ENCODE measurements at places on chromosomes 11 and 22. TPM values are rescaled to one million over a fixed set of nuclear protein-coding genes. Genes with fewer than 3 reads are reported as not detected.

DNA sequence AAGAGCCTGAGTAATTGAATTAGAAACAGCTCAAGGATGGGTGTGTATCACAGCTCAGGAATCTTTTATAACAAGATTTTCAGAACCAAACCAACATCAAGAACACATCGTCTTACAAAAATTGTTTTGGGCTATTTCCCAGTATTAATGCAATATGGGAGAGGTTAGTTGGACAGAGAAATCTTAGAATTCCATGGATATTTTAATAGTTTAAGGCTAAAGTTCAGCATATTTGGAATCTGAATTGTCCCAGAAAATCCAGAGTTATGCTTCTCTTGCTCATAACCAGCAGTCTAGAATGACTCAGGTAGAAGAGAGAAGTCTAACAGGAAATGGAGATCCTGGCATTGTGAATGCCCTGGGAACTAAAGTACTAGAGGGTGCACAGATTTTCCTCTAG lies 74.6 kb downstream of the ADM start:
- no peak overlapping the region for H3K4me3 ChIP-seq
- DNase-seq = no peak
- H3K27ac ChIP-seq = no peak overlapping the region
- H3K4me1 ChIP-seq = no peaks in the 10 kb centered on the region

- H3K36me3 ChIP-seq = no peaks in the 10 kb centered on the region
- H3K4me3 ChIP-seq = no peak overlapping the region
- H3K27ac ChIP-seq = no peak overlapping the region
- H3K27me3 ChIP-seq = no peaks in the 10 kb centered on the region
- DNase-seq = peak; percentile 39
Measured at GRCh38 chr22:26798462-26799065, 141.2 kb downstream of the MIAT start.

DNA sequence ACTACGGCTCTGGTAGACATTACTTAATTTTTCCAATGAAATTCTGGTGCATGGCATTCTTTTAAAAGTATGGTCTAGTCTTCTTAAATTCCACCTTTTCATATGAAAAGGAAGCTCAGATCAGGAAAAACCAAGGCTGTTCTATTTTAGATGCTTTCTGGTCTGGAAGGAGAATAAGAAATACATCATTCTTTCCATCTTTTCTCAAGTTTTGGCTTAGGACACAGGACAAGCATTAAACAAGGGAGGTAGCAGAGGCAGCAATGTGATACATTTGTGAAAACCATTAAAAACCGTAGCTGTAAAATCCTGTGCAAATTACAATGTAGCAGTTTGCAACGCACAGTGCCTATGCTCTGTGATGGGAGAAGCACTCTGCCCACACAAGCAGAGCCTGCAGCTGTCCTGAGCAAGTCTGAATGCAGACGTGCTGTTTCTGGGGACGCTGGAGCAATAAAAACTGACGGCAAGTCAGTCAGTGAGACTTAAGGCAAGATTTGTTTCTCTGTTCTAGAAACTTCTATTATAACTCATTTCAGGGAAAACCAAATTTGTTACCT lies 23.7 kb downstream of the NAP1L4 start:
- no peak for DNase-seq
- H3K4me1 ChIP-seq = no peaks in the 10 kb centered on the region
- peaks cover 91% of the 10 kb centered on the region for H3K36me3 ChIP-seq
- no peaks in the 10 kb centered on the region for H3K27me3 ChIP-seq

OSBP2 gene
- 77.2 TPM for polyA plus RNA-seq

DNA sequence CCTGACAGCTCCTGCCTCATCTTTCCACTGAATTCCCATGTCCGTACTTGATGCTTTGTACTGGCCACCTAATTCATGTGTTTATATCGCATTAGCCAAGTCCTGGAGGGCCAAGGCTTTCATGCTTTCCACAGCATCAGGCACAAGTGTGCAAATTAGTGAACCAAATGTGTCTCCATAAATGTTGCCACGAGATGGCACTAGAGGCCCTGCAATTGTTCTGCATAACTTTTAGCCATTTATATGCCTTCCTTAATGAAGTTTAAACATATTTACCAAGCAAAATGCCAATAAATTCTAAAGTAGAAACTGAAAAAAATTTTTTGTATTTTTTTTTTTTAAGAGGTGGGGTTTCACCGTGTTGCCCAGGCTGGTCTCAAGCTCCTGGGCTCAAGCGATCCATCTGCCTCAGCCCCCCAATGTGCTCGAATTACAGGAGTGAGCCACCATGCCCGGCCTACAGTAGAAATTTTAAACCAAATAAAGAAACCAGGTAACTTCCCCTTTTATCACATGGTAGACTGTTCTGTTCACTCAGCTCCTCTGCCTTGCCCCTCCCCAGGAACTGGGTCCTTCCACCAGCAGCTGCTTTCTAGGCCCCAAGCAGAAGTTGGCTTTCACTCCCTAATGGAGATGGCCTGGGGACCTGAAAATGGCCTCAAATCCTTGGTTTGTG lies 20.8 kb upstream of the IL18BP start:
- peak; percentile 22 for DNase-seq
- H3K36me3 ChIP-seq = peaks cover 20% of the 10 kb centered on the region
- H3K27me3 ChIP-seq = no peaks in the 10 kb centered on the region
- no peaks in the 10 kb centered on the region for H3K4me1 ChIP-seq
